Amniotic epithelial cell (primary cell): ENCODE measurements at places on chromosomes 1 and 21.
A peak's percentile ranks its signal among the peaks of the same experiment; 100 is the strongest.

DNA sequence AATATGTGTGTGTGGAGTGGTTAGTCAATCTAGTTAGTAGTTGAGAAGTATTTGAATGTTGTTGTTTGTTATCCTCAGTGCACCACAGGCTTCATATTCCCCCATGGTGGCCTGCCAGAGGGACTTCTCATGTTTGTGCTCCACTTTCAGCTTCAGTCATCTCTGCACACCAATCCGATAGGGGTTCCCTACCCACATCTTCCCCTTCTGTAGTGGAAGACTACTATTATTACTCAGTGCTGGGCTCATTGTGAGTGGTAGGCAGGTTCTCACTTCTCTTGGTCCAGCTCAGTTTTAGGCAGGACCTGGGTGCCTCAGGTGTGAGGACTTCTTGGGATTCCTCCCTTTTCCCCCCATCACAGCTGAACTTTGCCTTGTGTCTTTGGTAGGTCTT lies 14.2 kb downstream of the MT1HL1 start:
- DNase-seq = no peak

DNA sequence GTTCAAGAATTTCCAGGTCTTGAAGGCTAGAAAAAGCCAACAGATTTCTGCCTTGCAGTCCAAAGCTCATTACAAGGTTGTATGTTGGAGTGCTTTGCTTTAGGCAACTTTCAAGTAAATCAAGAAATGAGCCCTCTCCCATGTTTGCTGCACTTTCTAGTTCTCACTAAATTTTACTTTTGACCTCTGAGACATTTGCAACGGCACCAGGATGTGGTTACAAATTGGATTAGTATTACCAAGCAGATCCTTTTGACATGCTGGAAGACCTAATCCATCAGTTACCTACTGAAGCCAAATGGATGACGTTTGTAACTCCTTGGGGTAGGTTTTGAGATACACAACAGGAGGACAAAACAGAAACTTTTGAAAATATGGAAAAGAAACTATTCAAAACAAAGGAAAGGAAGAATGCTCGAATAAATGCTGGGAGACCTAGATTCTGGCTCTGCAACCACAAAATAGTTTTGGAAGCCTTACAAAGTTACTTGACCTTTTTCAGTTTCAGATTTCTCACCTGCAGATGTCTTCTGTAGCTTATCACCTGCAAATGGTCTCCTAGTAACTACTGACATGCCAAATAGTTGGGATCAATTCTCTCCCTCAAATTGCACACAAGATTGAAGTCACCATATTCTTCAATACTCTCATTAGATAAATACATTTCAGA lies 251.7 kb upstream of the ADGRL2 start:
- DNase-seq = no peak

GRCh38 chr1:82759035-82759434 lies 958.3 kb downstream of the ADGRL2 start:
- no peak for DNase-seq

GRCh38 chr1:109388208-109388711 lies 9.5 kb downstream of the SORT1 start:
- peak; percentile 65 for DNase-seq

GRCh38 chr21:33543505-33544129 lies 779 bp downstream of the SON start:
- no peak for DNase-seq

DNA sequence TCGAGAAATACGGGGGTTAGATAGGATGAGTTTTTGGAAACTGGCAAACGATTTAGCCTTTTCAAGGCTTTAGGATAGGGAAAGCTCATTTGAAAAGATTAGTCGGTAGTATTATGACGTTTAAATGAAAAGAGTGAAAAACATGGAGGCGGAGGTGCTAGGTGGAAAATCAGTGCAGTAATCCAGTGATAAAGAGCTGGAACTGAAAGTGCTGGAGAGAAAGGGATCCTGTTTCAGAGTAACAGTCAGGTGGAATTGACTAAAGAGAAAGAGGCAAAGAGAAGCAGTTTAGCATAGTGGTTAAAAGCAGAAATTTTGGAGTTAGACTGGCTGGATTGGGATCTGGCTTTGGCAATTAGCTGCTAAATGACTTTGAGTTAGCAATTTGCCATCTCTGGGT lies 945 bp downstream of the WDR3 start:
- DNase-seq = no peak

- no peak for DNase-seq
These were observed 623.0 kb downstream of the NPHP4 start for GRCh38 chr1:5369223-5369622.

- no peak for DNase-seq
These were observed 437.6 kb downstream of the PRDM2 start for GRCh38 chr1:14137411-14138134.

DNA sequence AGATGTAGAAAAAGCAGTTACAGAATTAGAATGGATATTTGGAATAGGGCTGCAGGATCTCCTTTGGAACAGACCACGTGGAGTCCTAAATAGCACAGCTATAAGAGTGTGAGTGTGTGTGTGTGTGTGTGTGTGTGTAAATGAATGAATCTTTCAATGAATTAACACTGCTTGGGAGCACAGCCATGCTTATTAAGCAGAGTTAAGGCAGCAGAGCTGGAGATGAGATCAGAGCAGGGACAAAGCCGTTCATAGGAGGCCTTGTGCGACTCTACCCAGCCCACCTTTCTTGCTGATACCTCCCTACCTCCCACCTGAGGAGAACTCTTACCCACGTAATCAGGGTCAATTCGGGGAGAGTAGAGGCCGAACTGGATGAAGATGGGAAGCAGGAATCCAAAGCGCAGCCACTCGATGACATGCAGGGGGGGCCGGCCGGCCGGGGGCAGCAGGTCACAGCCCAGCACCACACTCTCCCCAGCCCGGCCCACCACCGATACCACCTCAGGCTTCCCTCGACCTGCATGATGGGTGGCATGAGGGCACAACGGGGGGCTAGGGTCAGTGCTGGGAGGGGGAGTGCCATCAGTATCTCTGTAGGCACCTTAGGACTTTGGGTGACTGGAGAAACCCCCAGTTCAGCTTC lies 2.7 kb downstream of the IGSF9 start:
- DNase-seq = no peak

DNA sequence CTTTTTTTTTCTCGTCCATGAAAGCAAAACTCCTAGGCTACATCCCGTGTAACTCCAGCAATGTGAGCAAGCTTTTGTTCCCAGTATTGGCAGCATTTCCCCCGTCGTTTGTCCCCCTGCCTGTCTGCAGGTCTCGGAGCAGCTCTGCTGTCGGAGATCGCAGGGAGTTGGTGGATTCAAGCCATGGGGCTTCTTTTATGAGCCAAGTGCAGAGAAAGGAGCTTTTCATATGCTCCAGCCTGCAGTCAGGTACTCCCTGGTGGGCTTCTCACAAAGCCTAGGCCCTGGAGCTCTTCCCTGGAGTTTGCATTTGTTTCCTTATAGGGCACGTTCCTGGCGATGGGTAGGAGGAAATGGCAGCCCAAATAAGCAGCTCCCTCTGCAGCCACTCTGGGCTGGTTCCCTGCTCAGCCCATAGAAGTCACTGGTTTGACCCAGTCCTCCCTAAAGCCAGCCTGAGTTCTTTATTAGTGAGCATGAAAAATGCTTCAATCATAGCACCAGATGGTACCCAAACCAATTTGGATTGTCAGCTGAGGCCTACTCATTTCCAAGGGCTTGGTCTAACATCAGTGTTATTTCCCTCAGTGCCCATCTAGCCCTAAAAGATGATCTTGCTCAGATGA lies 78.3 kb downstream of the NUF2 start:
- no peak for DNase-seq

DNA sequence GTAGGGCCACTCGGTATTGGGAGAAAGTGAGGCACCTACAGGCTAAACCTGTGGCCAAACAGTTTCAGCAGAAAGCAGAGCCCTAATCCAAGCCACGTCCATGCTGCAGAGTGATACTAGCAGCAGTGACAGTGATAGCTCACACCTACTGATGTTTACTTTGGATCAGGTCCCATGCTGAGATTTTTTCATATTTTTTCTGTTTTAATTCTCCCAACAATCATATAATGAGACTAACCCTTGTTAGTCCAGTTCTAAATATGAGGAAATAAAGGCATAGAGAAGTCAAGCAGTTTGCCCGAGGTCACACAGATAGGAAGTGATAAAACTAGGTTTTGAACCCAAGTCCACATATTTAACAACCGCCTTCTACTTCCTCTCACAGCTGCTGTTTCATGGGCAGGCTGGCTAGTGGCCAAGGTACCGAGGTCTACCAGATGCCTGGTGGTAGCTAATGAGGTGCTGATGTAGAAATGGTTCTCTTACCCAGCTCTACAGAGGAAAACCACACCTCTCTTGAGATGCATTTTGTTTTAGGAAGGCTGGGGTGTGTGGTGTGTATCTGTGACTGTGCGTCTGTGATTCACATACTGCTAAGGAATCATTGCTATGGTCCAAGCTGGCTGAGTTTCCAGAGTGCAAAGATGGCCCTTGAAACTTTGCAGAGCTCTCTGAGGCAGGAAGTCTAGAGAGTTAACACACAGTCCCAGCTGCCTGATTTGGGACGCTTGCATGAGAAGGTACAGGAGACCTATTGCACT lies 80.3 kb upstream of the ARTN start:
- peak; percentile 58 for DNase-seq

GRCh38 chr1:108208724-108209446 lies 8.7 kb upstream of the SLC25A24 start:
- no peak for DNase-seq
